ENCODE measurements at places on chromosomes 2 and 18.

GRCh38 chr2:195779491-195779890, 122.5 kb downstream of the SLC39A10 start:
- DNase-seq = no peak

DNA sequence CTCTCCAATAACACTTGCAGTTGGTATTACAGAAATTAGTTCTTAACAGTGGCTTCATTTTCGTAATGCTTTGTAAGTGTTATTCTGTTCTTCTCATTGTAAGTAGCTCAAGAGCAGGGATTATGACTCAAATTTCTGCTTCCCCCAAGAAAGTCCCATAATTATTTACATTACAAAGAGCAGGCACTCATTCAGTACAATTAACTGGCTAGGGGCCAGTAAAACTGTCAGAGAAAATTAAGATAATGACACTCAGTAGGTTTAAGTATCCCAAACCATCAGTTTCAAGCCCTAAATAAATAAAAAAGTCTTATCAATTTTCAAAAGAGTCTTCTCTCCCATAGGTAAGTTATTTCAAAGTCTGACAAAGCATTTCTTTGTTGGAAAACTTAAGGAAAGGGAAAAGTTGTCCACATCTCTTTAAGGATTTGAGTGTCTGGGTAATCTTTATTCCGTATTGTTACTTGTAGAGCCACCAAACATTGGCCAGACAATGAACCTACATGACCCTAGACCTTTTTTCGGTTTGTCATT, 137.1 kb downstream of the ARHGAP28 start:
- no peak for DNase-seq

GRCh38 chr2:199458009-199458805, 468 bp upstream of the SATB2 start:
- no peak for DNase-seq

- DNase-seq = no peak
These were observed 259.0 kb upstream of the SALL3 start for GRCh38 chr18:78720456-78721237.

DNA sequence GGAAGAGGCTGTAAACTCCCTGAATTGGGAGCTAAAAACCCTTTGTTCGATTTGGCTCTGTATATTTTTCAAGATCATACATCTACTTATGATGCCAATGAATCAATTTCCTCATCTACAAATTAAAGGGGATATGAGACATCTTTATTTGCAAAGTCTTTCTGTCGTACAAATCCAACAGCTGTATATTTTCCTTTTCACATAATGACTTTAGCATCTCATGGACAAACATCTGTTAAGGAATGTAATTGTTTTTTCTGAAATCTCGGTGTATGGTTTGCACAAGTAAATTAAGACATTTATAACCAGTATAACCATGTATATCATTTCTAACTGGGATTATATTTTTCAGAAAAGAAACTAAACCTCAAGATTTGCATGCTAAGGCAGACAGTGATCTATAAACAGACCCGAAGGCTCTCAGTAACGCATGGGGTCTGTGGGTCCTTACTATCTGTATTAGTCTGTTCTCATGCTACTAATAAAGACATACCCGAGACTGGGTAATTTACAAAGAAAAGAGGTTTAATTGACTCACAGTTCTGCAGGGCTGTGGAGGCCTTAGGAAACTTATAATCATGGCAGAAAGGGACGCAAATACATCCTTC, 130.8 kb downstream of the SLC8A1 start:
- no peak for DNase-seq

DNA sequence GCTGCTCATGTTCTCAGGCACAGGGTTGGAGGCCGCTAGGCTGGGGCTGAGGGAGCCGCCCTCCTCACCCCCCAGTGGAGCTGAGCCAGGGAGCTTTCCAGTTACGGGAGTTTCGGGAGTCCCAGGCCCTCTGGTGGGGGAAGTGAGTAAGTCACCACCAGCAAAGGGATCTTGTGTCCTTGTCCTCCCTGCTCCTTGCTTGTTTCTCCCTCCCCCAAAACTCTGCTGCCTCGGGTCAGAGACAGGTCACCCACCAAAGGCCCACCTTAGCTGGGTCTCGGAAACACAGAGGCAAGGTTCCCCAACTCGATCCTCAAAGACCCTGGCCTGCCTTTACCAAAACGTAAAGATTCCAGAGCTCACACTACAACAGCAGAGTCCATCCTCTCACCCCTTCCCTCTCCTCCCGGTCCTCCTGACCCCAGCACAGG, 60.5 kb upstream of the POMC start:
- DNase-seq = no peak

- DNase-seq = no peak
These were observed 402.0 kb upstream of the LRRTM1 start for GRCh38 chr2:80706541-80706940.

DNA sequence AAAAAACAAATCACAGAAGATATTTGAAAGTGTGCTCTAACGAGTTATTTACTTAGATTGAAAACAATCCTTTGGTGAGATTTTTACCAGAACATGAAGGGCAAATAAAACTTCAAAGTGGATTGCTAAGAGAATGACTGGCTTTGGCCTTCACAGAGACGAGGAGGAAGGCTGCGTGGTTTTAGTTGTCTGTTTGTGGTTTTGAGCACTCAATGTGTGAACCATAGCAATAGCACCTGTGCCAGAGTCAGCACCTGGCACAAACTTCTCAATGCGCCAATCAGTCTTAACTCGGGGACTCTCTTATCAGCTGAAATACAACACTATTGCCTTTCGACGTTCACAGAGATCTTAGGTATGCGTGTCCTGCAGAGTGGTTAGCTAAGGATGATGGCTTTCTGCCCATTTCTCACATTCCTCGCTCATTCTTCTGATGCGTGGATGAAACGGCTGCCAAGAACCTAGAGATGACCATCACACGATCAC, 70.0 kb downstream of the MBP start:
- no peak for DNase-seq

DNA sequence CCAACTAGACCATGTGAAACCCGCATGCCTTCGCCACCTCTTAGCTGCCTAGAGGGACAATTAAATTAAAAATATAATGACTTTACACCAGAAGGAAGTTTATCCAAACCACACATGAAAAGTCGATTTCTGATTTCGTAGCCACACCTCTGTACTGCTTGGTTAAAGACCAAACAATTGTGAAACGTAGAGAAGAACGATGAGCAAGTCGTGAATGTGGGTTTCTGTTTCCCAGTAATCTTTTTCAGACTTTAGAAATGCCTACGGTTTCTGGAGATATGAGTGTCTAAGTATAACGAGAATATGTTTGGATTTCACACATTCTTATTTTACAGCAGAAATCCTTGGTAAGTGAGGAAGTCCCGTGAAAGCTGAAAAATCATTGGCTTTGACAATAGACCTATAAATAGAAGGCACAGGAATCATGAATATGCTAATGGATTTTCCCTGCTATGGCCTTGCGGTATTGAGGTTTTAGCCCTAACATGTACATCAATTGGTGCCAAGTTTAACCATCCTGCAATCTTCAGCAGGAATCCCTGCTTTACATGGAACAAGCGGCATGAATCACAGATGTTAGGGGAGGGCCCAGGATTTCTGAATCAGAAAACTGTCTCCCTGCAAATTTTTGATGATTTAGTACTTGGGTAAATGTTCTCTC, 105.6 kb downstream of the TTC32 start:
- no peak for DNase-seq

DNA sequence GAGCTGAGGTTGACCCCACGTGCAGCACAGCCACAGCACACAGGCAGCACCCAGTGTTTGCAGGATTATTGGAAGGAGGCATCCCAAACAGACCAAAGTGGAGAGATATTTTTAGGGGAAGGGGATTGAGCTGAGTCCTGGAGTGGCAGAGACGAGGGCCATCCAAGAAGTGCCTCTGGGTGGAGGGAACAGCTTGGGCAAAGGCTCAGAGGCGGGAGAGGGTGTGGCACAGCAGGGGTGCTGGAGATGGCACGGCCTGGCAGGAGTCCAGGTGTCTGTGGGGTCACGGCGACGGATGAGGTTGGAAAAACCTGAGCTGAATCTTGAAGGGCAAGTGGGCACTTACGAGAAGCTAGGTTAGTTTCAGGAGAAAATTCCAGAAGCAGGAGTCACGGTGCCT, 60.6 kb downstream of the INHBB start:
- DNase-seq = no peak

- no peak for DNase-seq
These were observed 44.6 kb upstream of the REG3G start for GRCh38 chr2:78980871-78981270.

DNA sequence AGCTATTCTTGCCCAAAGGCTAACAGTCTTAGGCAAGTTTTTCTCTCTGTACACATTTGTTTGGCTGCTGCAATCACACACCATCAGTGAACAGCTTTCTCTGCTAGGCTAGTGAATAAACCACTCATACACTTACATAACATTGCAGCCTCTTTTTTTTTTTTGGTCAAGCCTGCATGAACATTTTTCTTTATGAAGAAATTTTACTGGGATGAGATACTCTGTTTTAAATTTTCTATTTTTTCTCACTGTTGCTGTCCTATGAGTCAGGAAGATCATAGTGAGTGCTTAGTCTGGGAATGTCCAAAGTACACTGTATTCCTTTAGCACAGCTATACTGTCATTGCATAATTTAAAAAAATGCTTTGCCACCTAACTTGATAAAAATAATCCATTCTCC, 58.5 kb downstream of the ROCK1 start:
- DNase-seq = no peak

- DNase-seq = no peak
These were observed 166.8 kb downstream of the BCL2 start for GRCh38 chr18:63152791-63153190.

- no peak for DNase-seq
These were observed 401.4 kb downstream of the NBAS start for GRCh38 chr2:15159751-15160177.
